ENCODE measurements at places on chromosomes 4 and X.
A peak's percentile ranks its signal among the peaks of the same experiment; 100 is the strongest.

DNA sequence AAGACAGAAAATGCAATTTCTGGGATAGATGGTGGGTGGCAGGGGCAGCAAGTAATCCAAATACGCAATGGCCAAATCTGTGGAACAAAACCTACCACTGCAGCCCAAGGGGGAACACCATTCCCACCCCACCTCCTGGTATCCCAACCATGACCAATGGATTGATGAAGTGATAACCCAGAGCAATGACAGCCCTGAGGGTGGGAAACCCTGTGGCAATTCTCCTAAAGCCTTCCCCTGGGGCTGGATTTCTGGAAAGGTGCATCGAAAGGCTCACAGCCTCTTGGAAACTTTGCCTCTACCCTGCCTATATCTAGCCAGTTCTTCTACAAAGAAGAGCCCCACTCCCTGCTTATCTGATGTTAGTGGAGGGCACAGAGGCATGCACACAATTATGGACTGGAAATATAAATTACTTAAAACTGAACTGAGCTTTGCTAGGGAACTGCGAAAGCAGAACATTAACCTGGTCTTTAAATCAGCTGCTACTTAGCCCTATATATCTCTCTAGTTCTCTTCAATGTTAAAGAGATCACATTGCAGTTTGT, 59.9 kb upstream of the TXK start:
- no peak for DNase-seq

DNA sequence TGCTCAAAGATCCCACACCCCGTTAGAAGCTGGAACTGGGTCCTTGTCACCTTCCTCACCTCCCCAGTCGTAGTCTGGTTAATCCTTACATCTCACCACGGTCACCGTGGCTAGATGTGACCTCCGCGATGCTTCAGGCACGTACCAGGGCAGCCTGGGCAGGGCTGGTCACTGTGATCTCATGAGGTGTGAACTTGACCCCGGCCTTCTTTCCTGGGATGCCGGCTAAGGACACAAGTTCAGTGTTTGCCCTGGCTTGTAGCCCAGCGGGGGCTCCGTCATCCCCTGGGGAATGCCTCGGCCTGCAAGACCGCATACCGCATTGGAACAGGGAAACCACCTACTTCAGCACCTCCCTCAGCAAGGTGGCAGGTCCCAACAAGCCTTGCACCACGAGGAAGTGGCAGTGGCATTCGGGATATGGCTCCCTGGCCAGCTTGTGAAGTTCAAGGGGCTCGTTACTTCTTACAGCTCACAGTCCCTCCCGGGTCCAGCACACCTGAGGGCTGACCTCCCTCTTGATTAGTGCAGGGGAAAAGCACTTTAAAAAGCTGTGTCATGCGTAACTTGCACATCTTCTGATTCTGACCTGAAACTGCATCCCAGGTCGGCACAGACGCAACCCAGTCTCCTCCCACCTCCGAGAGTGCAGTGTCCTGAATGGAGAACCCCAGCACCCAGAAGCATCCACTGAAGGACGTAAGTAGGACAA, 25.9 kb downstream of the NOP14 start:
- DNase-seq, result peak; percentile 53

DNA sequence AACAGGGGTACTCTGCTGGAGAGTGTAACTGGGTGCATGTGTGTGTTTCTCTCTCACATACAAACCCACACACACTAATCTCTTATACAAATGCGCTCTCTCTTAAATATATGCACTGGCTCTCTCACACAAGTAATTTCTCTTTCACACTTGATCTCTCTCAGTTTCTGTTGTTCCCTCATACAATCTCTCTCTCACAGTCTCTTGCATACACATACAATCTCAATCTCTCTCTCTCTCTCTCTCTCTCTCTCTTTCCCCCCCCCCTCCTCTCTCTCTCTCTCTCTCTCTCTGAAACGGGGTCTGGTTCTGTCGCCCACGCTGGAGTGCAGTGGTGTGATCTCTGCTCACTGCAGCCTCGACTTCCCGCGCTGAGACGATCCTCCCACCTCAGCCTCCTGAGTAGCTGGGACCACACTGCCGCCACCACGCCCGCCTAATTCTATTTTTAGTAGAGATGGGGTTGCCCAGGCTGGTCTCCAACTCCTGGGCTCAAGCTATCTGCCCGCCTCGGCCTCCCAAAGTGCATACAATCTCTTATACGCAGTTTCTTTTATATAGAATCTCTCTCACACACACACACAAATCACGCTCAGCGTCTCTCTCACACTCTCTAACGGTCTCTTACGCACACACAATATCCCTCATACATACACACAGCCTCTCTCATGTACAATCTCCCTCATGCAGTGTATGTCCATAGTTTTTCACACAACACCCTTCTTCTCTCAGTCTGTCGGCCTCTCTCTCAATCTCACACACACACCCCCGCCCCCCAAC, 518 bp upstream of the FAM241A start:
- DNase-seq, result no peak

- no peak for DNase-seq
Measured at GRCh38 chr4:110005461-110006056, 92.9 kb downstream of the EGF start.

DNA sequence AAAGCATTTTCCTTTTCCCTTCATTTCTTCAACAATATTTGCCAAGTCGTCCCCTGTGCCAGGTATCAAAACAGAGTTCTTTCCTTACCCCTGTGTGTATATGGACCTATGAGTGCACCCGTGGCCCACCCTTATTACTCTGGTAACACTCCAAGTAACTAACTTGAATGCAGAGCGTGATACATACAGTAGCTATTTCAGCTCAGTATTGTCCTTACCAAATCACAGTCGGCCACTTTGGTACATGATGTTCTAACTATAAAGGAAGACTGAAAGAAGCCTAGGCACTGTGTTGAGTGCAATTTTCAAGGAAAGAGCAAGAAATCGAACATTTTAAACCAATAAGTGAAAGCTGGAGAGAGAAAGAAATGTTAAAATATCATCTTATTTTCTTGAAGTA, 88.4 kb downstream of the ARX start:
- DNase-seq, result no peak

GRCh38 chrX:35380808-35381700, 417.1 kb upstream of the MAGEB16 start:
- DNase-seq, result no peak

DNA sequence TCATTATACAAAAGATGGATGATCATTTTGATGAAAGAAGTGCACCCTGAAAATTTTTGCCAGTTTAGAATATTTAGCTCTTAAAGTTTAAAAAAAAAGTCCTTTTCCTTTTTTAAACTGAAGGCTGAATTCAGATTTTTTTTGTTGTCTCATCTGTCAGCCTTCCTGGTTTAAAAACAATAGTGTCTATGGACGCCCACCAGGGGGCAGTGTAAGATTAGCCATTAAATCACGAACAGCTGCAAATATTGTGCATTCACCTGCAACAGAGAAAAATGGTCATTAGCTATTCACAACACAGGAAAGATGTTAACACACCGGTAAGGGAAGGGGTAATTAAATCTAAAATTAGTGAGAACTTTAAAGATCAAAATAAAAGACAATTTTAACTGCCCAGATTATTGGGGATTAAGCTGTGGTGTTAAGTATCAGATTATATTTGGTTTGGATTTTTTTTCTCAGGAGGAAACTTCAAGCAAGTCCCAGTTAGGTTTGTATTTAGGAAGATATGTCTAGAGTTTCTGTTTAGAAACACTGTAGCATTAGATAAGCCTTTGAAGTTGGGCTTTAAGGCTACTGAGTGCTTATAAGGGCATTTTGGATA, 4.4 kb upstream of the CXorf38 start:
- DNase-seq, result peak; percentile 75

DNA sequence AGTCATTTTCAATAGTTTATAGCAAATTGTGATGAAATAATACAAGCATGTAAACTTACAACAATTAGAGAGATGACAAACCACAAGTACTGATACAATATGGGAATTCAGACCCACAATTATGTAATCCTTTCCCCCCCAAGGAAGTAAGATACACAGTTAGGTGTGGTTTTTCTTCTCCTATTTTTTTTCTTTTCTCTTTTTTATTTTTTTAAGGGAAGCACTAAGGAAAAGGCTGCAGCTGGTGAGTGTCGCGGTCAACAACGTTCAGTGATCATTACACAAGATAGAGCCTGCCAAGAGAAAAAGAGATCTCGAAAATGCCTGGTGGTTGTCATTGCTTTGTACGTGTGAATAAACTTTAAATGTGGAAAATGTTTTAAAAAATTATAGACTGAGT, 9.8 kb downstream of the NDNF start:
- no peak for DNase-seq

- peak; percentile 77 for DNase-seq
Measured at GRCh38 chr4:108168671-108169523, at the start of gene LEF1. TSS of gene LEF1 (minus strand) at chr4:108168932. CDS start at chr4:108167767, 1,165 bp downstream.

- no peak for DNase-seq
Measured at GRCh38 chrX:42289492-42290385, 366.4 kb upstream of the CASK start.

DNA sequence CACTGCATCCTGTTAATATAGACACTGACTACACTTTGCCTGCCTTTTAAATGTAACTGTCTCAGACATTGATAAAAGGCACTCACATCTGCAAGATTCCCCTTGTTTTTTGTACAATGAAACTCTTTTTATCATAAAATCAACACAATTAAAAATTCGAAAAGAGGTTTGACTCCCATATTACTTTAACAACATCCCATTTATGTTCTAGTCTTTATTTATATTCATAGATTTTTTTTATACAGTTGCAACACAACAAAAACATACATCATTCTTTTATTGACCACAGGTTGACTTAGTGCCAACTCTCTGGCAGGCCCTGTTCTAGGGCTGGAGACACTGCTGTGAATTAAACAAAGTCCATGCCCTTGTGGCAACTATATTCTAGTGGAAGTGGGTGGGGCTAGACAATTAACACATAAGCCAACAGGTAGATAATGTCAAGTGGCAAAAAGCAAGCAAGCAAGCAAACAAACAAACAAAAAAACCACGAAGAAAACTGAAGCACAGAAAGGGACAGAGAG, 36.8 kb downstream of the ANK2 start:
- no peak for DNase-seq

DNA sequence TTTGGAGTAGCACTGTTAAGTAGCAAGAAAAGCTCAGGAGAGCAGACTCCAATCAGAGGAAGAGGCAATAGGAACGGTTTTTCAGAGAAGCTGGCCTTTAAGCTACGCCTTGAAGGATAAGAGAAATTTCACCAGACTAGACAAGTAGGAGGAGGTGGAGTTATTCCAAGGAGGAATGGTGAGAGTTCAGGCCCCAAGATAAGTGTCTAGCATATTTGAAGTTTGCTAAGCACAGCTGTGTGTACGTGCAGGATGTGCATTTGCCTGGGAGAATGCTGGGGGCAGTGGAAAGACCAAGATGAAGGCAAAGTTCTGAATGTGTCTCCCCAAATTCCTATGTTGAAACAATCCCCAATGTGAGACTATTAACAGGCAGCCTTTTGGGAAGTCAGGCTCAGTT, 91.6 kb downstream of the SOWAHB start:
- no peak for DNase-seq

DNA sequence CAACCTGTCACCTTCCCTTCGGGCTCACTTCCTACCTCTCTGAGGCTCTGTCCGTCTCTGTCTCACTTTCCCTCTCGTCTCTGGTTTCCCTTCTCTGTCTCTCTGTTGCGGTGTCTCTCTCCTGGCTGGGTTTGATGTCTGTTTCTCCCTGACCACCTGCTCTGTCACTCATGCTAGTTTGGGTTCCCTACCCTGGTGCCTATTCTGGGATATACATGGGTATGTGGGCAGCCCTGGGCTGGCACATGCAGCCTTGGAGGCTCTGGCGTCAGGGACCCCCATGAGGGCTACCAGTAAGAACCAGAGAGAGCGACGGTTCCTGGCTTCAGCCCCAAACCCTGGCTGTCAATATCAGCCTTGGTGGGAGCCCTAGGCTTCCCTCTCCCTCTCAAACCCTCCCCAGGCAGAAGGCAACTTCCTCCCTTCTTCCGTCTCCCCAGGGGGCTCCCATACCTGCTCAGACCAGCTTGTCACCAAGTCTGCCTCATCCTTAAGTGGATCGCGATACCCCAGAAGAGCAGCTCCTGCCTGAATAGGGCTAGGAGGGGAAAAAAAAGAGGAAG, 314 bp downstream of the DNASE1L1 start:
- no peak for DNase-seq

DNA sequence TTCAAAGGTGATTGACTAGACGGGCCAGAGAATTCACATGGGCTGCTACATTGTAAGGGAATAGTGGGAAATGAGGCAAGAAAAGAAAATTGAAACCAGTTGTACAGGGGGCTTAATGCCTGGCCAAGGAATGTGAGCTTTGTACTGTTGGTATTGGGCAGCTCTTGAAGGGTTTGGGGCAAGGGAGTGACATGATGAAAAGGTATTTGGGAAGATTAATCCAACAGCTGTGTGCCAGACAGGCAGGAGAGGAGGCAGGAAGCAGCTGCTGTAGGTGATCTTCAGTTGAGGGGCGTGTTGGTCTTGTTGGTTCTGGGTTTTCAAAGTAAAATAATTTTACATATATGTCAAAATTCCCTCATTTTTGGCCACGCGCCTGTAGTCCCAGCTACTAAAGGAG, 384.5 kb upstream of the TENM3 start:
- DNase-seq, result no peak

DNA sequence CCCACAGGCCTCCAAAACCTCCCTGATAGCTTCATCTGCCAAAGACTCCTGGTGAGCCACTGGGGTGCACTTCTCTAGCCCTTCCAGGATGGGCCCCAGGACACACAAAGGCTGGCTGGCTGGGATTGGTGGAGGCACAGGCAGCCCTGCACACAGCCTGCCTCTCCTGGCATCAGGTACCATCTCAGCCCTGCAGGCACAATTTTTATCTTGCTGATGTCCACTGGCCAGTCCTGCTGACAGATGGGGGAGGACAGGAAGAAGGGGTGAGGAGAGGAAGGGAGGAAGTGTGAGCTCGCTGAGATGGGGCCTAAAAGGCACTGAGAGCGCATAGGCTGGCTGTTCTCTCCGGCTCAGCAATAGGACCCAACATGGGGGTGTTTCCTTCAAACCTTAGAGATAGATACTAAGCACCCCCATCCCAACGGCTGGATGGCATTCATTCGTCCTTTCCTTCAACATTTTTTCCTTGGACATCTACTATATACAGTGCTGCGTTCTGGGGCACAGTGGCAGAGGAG, 92.7 kb downstream of the PJA1 start:
- DNase-seq, result no peak

GRCh38 chr4:71841336-71841735, 57.5 kb upstream of the GC start:
- no peak for DNase-seq

GRCh38 chr4:112343330-112344080, 46.3 kb downstream of the ALPK1 start:
- DNase-seq, result no peak

DNA sequence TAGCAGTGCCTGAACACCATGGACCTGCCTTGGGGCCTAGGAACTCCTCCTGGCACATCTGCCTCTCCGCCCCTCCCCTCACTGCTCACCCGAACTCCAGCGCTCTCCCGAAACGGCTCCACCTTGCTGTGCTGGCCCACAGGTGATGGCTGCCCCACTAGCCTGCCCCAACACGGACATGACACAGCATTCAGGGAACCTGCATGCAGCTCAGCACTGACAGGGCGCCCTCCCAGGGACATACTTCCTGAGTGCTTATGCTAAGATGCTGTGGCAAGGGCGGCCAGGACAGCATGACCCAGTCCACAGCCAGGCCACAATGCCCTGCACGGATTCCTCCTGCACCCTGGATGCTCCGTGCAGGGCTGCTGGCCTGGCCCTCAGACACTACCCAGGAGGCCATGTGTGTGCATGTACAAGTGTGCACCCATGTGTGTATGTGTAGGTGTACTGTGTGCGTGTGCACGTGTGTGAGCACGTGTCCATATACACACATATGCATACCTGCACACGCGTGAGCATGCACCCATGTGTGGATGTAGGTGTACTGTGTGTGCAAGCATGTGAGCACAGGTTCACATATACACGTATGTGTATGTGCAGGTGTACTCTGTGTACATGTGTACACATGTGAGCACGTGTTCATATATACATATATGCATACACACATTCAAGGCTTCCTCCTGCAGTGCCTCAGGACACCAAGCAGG, 6.0 kb downstream of the TMEM271 start:
- no peak for DNase-seq

All from stimulated activated CD8-positive, alpha-beta memory T cell treated with anti-CD3 and anti-CD28 coated beads, Interleukin-4, amount 100 ng/mL, for 48 hours (primary cell).